ENCODE measurements at places on chromosomes 2 and 18. TPM values are rescaled to one million over a fixed set of nuclear protein-coding genes. Genes with fewer than 3 reads are reported as not detected.

- DNase-seq = no peak
Measured at GRCh38 chr2:86195808-86196387, 636 bp upstream of the IMMT start.

DNA sequence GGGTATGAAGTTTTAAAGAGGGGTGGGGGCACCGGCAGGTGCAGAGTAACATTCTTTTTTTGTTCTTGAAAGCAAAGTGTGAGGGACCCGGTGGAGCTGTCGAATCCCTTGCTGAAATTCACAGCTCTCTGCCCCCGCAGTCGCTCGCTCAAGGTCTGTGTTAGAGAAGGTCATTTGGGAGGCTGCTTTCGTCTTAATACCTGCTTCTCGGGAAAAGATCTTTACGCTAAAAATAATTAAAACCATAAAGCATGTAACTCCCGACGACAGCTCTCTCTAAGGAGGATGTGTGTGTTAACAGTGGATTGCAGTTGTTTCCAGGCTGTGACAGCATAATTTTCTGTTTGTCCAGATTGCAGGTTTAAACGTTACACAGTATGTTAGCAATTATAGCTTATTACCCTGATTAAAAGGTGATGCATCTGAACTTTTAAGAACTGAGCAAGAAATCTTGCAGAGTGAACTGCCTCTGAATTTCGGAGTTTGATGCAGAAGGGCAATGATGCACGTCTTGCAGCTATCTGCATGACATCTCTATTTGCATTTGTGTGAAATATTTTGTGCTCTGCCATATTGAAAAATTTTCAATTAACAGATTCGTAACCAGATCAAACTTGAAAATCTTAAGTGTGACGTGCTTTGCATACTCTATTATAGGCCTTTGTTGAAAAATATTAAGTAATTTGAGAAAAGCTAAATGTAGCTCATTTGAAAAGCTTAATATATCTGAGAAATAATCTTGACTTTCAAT lies 954 bp downstream of the RAPGEF4 start:
- DNase-seq = no peak

Gene RNPEPL1
- 141 TPM for total RNA-seq

Gene RSAD2
- total RNA-seq = 0.44 TPM

Gene QPCT
- 28.8 TPM for total RNA-seq

Gene GALNT3
- total RNA-seq = 3.2 TPM
